CD4-positive, alpha-beta T cell treated with Interleukin-4 for 1 hour (primary cell): ENCODE measurements at places on chromosomes 3 and 15.

GRCh38 chr15:62150445-62150844 lies 14.6 kb downstream of the C2CD4B start:
- no peak for DNase-seq

DNA sequence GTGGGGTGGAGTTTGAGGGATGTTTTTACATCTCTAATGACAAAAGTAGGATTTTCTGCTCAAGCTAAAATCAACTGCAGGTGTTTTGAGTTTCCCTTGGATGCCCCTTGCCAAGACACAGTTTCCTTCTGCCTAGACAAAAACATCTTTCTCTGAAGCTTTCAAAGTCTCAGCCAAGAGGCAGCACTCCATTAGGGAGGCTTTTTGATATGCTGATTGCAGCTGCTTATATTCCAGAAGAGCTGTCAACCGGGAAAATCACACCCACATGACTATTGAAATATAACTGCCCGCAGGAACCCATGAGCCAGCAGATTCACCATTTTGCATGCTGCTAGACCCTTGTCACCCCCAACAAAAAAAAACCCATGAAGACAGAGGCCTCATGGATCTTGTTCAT lies 27.5 kb upstream of the ZNF148 start:
- no peak for DNase-seq

DNA sequence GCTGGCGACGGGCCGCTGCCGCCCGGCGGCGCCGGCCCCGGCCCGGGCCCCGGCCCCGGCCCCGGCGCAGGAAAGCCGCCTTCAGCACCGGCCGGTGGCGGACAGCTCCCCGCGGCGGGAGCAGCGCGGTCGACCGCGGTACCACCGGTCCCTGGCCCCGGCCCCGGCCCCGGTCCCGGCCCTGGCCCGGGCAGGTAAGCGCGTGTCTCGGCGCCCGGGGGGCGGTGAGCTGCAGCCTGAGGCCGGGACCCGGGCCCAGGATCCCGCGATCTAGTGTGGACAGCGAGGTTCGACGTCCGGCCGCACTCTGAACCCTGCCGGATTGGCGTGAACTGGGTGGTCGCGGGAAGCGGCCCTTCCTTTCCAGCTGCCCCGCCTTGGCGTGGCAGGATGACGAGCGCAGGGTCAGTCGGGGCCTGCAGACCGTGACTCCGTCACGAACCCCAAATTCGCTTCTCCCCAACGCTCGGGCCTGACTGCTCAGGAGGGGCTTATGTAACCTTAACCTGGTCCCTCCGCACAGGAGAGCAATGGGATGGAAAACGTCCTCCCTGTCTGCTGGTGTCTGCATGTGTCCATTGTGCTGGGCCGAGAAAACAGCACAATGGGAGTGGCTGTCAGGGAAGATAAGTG lies 472 bp downstream of the BSN start:
- no peak for DNase-seq

DNA sequence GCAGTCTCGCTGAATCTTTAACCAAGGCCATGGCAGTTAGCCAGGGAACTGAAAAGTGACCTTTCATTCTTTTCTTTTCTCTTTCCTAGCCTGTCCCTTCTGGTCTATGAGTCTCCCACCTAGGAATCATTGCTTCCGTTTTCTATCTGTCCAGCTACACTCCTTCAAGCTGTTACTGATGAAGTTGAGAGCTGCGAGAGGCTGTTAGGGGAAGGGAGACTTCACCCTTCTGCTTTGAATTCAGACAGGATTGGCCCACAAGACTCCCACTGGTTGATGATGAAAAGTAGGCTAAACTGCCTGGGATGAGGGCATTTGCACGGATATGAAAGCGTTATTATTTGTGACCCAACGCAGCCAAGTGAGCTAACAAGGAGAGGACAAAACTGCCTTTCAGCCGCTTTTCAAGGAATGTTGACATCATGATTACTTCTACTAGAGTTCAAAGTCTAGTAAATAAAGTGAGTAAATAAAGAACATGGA lies 30.2 kb downstream of the EIF4E3 start:
- no peak for DNase-seq

DNA sequence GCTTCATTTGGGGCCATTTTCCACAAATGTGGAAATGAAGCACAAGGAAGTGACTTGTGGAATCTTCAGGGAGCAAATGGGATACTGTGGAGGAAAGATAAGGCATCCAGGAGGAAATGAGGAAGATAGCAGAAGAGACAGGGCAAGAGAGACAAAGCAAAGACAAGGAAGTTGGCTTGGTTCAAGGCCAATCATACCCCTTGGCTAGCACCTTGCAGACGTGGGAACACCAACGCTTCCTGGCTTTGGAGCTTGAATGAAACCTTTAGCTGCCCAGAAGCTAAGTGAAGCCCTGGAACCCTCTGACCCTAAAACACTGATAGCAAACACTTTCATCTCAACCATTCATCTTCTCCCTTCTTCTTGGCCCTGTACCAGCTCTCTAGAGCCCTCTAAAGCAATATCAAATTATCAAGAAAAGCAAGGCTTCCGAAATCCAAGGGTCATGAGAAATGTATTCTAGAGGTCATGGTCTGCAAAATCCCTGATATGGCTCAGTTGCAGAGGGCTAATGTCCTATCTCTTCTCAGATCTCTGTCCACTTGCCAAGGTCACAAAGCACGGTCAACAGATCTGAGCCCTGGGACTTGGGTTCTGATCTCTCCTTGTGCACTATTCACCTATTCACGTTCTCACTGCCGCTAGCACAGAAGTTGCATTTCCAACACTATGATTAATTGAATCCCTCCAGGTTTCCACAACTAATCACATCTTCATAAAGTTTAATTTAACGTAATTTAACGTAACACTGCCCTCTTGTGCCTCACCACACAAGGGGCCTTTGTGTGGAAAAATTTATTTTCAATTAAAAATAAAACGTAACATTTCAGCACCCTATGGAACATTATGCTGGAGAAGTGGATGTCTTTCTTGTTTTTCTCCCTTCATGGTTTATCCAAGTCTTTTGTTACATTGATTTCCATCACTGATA lies 557.6 kb upstream of the ADAMTS9 start:
- DNase-seq, result no peak

- DNase-seq, result no peak
Observed at GRCh38 chr3:52529376-52530333, 4.0 kb downstream of the NT5DC2 start.

DNA sequence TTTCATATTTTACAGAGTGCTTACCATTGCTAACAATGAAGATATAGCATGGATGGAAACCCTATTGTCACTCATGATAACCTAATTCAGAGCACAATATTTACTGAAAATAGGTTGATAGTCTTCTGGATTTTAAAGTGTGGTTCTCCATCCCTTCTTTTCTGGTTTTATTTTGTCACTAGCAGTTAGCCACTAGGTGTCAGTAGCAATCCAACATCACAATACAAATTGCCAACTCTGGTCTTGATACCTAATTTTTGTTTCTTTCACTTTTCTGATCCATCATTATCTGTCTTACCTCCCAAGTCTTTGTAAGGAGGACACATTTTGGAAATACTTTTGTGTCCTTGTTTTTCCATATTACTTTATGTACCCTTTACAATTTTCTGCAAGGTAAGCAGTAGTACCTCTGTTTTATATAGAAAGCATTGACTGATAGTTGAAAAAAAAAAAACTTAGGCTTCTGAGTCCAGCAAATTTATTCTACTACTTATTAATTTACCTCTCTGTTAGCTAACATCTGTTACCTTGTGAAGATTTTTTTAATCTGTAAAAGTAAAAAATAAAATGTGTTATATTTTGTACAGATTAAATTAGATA lies 28.3 kb upstream of the CRYBG3 start:
- DNase-seq, result peak; percentile 70

GRCh38 chr3:43319376-43319775 lies 33.0 kb downstream of the SNRK start:
- DNase-seq, result no peak

DNA sequence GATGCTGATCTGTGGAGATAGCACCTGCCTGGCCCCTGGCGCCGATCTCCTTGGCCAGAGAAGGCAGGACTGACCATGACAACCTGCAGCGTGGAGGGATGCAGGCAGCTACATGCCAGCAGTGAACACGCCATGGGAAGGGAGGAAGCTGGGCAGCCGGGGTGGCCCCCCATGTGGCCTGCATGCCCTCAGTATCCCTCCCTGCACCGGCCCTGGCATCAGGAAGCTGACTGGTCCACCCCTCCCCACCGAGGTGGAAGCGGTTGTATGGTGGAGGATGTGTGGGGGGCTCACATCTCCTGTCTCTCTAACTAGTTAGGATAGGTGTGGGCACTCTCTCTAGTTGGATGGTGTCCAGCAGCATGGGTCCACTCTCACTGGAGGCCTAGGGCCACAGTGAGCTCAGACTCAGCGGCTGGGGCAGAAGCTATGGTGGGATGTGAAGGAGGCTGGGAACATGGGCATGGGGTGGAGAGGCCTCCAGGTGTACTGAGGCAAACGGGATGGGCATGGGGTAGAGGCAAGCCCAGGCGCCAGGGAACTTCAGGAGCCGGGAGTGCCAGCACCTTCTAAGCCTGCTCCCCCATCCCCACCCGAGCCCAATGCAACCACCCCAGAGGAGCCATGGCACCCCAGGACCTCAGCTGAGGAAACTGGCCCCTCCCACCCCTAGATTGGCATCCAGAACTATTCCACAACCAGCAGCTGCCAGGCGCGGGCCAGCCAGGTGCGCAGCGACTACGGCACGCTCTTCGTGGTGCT lies 1.8 kb upstream of the ABTB1 start:
- no peak for DNase-seq

- DNase-seq, result no peak
Observed at GRCh38 chr3:63061449-63061848, 186.2 kb upstream of the CADPS start.

- no peak for DNase-seq
Observed at GRCh38 chr3:138213398-138214085, 26.4 kb downstream of the ARMC8 start.

DNA sequence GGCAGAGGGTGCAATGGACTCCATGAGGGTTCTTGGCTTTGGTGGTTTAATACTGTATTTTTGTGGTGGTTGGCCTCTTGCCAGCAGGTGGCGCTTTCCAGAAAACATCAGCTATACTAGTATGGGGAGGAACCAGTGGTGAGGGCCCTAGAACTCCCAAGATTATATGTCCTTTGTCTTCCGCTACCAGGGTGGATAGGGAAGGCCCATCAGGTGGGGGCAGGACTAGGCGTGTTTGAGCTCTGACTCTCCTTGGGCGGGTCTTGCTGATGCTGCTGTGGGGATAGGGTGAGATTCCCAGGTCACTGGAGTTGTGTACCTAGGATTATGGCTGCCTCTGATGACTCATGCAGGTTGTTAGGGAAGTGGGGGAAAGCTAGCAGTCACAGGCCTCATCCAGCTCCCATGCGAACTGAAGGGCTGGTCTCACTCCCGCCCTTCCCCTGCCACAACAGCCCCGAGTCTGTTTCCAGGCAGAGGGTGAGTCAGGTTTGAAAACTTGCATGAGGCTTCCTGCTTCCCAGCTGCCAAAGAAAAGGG lies 357.7 kb downstream of the OTOL1 start:
- peak; percentile 13 for DNase-seq

GRCh38 chr15:77013776-77014131 lies 18.8 kb downstream of the PSTPIP1 start:
- DNase-seq, result peak; percentile 84

DNA sequence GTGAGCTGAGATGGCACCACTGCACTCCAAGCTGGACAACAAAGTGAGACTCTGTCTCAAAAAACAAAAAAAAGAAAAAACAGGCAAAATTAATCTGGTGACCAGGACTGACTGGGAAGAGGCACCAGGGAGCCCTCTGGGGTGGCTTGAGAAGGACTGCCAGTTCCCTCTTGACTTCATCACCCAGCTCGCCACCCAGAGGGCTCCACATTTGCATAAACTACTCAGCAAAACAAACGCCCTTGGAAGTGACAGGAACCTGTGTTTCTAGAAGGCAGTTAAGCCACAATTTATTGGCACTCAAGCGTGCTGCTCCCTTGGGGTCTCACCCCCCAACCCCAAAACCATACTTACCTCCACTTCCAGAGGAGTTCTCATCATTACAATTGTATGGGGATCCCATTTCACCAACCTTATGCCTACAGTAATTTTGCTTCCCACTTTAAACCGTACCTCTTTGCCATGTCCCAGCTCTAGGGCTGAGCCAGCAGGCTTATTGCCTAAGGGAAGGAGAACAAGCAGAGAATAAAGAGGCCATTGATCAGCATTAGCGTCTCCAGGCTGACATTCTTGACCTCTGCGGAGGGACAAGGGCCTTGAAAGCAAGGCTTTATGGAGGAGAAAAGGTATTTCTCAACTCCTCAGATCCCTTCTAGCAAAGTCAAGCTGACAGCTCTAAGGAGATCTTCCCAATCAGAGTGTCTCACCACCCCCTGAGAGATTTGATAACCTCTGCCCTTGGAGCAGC lies 357.4 kb downstream of the SHQ1 start:
- DNase-seq, result no peak

- DNase-seq, result no peak
Observed at GRCh38 chr3:184335291-184335660, 2.1 kb upstream of the FAM131A start.

DNA sequence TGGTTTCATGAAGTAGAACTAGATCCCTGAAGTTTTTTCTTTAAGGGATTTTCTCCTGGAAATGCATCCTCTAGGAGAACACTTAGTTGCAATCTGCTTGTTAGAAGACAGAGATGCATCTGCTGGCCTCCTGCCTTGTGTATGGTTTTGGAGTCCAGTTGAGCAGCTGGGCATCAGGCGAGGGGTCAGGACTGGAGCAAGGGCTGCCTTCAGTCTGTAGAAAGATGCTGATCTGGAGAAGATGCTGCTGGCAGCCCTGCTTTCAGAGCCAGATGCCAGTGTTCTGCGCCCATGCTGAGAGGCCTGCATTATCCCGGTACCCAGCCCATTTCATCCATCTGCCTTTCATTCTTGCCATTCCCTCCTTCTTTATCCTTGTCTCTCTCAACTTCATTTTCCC lies 77.4 kb downstream of the CHCHD6 start:
- no peak for DNase-seq

GRCh38 chr15:79439236-79439635 lies 7.1 kb downstream of the MINAR1 start:
- DNase-seq, result no peak

- DNase-seq, result no peak
Observed at GRCh38 chr15:43106486-43106829, 620 bp upstream of the UBR1 start.

DNA sequence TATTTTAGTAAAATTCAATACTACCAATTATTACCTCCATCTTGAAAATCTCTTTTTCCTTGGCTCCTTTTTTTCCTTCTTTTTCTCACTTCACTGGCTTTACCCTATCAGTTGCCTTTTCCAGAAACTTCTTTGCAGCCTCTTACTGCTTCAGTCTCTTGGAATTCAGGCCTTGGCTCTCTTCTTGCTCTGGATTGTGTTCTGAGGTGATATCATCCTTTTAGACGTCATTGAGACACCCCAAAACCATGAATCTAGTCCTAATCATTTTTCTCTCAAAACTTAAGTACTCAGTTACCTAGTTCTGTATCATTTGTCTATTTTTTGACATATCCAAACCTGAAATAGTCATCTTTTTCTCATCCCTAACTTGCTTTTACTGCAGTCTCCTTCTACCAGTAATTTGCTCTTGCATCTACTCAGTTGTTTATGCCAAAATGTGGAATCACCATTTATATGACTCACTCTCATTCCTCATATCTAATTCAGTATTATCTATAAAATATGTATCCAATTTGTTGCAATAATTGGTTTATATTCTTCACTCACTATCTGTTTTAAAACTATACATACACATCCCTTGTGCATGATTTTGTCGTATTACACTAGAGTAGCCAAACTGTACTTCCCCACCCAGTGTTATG lies 703.2 kb upstream of the CCDC54 start:
- no peak for DNase-seq

- DNase-seq, result no peak
Observed at GRCh38 chr15:66593219-66593780, 27.5 kb upstream of the LCTL start.
